Lung (tissue), 17 donors: ENCODE measurements at places on chromosomes 2 and 18. TPM values are rescaled to one million over a fixed set of nuclear protein-coding genes. Genes with fewer than 3 reads are reported as not detected.
A peak's percentile ranks its signal among the peaks of the same experiment; 100 is the strongest.

Gene RGPD8
- 10.2 TPM for total RNA-seq

DNA sequence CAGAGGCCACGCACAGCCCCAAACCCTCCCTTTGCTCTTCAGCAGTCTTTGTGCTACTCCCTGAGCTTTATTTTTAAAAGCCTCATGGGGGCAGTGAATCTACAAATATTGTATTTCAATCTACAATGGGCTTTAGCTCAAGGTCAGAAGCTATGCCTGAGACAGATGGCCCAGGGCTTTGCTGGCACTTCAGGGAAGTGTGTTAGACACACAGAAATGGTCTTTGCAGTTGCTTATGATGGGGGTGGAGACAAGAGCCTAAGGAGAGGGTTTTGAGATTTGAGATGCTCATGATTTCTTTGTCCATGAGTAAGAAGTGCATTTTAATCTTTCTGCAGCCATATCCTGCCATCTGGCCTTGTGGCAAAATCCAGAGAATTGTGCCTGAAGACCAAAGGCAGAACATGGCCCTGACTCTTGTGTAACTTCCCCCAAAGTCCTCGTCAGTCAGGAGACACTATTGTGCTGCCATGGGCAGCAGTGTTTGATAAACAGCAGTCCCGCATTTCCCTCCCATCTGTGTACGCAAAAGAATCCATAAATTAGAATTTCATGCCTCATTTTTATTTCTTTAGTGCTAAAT is 92.6 kb downstream of the VAPA start:
- DNase-seq, result peak; percentile 74

GRCh38 chr2:128636802-128637147 is 318.1 kb upstream of the HS6ST1 start:
- no peak for DNase-seq

DNA sequence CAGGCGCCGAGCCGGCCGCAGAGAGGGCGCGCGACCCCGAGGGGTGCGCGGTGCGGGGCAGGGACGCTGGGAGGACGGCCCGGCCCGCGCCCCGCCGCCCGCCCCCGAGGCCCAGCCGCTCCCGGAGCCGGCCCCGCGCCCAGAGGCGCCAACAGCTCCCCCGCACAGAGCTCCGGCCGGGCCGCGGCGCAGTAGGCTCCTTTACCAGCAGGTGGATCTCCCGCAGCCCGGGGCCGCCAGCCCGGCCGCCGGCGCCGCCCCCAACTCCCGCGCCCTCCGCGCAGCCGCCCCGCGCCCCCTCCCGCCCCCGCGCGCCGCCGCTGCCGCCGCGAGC is 258 bp downstream of the MGAT4A start:
- no peak for DNase-seq

- DNase-seq, result peak; percentile 51
Observed at GRCh38 chr2:121297217-121297830, 12.3 kb upstream of the TFCP2L1 start.

- DNase-seq, result no peak
Observed at GRCh38 chr2:163665817-163666216, 70.0 kb downstream of the FIGN start.
